Fibroblast of skin of right quadriceps (primary cell): ENCODE measurements at places on chromosomes 5 and 9.

DNA sequence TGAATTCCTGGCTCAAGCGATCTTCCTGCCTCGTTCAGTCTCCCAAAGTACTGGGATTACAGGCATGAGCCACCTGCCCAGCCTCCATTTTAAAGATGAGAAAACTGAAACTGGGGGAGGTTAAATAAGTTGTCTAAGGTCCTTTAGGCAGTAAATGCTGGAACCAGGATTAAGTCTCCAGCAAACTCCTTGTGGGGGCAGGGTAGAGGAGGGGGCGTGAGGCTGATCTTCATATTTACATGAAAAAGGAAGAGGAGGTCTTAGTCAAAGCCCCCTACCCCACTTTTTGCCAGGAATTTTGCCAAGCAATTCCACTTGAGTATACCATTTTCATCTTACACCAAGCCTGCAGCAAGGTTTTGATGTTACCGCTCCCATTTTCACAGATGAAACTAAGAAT lies 76.6 kb upstream of the NR4A3 start:
- no peak for DNase-seq

GRCh38 chr9:616694-617093 lies 224.8 kb upstream of the DMRT1 start:
- DNase-seq, result no peak

DNA sequence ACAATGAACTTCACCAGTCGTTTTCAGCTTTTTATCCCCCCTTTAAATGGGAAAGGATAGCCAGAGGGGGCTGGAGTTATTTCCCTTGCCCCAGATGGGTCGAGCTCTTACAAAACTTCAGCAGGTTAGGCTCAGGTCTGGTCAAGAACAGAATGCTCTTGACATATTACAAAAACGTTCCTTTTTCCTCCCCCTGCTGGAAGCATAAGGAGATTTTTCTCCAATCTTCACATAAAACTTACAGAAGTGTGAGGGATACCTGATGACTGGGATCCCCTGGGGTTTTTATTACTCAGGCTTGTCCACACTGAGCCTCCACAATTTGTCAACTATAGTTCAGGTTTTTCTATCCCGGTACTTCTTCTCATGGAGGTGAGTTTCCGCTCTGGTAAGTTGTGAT lies 60.8 kb downstream of the CSF2 start:
- DNase-seq, result peak; percentile 29

GRCh38 chr5:159438092-159438491 lies 107.8 kb upstream of the IL12B start:
- no peak for DNase-seq

GRCh38 chr5:86797677-86798076 lies 179.9 kb downstream of the COX7C start:
- no peak for DNase-seq

GRCh38 chr5:57613741-57614140 lies 131.1 kb upstream of the ACTBL2 start:
- no peak for DNase-seq

GRCh38 chr9:114139071-114139470 lies 16.3 kb upstream of the COL27A1 start:
- no peak for DNase-seq

DNA sequence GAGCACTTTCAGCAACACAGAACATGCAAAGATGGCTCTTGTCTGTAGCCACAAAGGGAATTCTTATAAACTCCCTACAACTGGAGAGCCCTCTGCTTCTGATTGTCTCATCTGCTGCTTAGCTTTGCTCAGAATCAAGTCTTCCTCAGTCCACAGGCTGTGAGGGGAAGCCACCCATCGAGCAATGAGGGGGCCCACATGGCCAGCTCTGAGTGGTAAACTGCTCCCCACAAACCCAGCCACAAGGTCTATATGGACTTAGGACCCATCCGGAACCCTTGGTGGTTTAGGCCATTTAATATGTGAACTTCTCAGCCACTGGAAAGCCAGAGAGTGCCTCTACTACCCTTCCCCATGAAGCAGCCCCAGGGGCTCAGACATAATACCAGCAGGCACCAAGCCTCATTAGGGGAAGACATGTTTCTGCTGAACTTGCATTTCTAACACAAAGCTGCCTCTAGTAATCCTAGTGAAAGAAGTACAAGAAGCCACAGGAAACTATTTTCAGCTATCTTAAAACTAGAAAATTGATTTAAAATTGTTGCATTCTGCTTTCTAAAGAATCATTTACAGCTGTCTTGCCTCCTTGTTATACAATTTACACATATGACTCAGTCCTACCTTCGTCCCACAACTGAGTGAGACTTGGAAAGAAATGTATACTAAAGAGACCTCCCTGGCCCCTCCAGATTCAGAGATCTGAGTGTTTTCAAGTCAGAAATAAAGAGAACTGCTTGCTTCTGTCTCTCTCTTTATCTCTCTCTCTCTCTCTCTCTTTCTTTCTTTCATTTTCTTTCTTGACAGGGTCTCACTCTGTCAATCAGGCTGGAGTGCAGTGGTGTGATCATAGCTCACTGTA lies 90.2 kb downstream of the ESM1 start:
- no peak for DNase-seq

DNA sequence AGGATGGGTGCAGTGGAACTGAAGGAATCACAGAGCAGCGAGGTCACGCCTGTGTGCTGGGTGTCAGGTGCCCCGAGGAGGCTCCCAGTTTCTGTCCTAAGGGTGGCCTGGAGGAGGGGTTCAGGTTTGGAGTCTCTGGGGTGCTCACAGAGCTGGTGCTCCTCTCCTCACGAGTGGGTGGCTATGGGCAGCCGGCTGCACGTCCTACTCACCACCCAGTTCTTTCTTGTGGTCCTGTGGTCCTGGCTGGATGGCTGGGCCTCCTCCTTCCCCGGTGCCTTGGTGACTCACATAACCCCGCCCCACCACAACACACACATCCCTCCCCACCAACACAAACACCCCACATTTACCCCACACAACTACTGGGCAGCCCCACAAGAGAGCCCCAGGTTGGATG lies 9.9 kb upstream of the PTGS1 start:
- no peak for DNase-seq

DNA sequence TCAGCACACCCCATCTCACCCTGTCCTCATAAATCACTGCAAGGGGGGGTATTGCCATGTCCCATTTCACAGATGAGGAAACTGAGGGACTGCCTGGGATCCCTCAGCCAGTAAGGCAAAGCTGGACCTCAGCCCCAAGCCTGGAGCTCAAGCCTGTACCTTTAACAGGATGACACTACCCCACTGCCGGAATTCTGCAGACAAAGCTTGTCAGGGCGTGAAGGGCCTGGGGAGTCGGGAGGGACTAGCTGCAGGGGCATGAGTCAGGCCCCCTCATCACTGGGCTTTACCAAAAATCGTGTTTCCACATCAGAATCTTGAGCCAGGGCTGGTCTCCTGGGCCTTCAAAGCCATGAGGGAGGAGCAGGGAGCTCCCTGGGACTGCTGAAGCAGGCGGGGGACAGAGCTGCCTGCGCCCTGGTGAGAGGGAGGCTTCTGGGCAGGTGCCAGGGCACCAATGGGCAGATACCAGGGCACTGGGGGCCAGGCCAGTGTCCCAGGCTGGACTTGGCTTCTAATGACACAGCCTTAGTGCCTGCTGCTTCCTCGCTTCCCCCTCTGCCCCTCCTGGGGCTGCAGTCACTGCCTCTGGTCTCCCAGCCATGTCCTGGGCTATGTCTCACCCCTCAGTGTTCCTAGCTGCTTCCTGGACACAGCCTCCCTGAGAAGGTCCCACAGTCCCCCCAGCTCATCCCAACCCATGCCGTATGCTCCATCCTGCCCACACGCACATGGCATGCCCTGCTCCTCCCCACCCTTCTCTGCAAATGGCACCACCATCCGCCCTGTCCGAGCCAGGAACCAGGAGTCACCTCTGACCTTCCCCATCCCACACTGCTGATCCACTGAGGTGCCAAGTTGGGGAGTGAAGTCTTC lies 80.7 kb downstream of the LMX1B start:
- DNase-seq, result no peak

DNA sequence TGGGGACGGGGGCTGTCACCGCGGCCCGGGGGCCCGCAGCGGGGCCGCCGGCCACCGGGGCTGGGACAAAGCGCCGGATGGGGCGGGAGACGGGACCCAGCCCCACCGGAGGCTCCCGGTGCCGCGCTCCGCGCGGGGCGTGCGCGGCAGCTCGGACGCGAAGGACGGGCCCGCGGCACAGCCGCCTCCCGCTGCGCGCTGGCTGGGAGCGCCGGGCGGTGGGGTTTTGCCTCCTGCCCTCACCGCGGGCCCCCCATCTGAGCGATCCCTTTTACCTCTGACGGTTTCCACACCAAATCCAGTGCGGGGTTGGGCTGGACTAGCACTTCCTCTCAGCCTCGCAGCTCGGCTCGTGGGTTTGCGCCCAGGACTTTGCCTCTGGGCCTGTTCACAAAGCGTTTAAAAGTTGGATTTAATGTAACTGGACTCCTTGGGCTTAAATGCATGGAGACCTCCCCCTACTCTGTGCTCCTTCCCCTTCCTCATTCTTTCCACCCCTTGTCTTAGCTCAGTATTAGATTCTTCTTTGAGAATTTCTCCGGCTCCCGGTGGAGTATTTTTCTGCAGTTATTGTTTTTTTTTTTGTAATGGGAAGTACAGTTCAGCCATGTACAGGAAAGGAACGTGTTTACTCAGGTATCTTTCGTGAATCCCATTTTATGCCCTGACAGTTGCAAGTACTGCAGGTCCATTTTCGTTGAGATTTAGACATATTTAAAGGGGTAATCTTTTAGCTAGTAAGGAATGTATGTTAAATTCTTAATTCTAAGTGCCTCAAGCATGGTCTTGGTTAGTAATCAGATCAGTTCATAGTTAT lies 691 bp downstream of the FCHO2 start:
- DNase-seq, result peak; percentile 60

- no peak for DNase-seq
Observed at GRCh38 chr9:4515958-4516375, 25.7 kb downstream of the SLC1A1 start.

GRCh38 chr9:106927916-106928315 lies 65.0 kb downstream of the ZNF462 start:
- DNase-seq, result no peak

DNA sequence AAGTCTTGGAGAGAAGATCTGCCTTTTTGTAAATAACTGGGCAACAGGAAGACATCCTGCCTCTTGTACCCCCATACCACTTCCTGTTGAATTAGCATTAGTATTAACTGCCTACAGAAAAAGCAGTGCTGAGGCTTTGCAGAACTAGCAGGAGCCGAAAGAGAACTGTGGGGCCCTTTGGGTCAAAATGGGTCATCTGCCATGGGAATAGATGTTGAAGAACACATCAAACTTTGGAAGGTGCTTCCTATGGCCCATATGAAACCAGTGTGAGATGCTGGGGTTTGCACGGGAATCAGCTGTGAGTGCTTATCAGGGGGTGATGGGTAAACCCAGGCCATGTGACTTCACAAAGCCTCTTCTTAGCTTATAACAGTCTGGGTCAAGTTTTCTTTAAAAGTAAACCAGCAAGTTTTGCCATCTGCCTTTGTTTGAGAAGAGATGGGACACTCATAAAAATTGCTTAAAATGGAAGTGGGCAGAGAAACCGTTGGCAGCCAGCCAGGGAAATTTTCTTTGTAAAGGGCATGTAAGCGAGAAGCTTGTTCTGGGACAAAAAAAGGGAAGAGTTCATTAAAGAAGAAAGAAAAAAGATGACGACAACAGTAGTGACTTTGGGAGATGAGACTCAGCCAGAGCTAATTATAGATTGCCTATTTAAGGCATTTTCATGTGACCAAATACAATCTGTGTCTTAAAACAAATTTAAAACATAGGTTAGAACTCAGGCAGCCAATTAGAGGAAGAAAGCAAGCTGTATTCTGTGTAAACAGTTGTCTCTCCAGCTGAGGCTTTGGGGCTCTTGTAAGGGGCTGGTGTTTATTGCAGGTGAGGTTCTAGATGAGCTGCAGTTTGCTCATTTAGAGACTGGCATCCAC lies 4.4 kb downstream of the SLC25A25 start:
- peak; percentile 80 for DNase-seq

DNA sequence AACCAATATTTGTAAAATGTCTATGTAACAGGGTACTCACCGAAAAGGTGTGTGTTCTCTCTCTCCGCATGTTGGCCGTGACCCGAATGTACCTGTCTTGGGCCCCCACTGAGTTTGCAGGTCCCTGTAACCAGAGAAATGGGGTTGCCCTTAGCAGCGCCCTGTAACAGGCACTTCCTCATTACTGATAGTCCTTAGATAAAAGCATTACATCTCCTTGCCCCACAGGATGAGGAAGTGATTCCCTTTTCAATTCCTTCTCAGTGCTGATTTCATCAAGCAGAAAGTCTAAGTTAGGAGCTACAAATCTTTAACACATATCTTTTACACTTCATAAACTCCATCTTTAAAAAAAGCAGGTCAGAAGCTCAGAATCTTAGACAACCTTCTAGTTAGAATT lies 15.2 kb upstream of the HMHB1 start:
- no peak for DNase-seq

- peak; percentile 31 for DNase-seq
Observed at GRCh38 chr5:113678924-113679575, 165.6 kb downstream of the YTHDC2 start.

GRCh38 chr9:99023231-99023630 lies 79.5 kb downstream of the COL15A1 start:
- DNase-seq, result no peak

DNA sequence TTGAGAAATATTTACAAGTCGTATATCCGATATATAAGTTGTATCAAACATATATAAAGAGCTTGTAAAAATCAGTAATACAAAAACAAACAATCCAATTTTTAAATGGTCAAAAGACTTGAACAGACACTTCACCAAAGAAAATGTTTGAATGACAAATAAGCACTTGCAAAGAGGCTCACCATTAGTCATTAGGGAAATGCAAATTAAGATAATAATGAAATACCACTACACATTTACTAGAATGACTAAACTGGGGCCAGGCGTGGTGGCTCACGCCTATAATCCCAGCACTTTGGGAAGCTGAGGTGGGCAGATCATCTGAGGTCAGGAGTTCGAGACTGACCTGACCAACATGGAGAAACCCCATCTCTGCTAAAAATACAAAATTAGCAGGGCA lies 134.6 kb upstream of the HAND1 start:
- DNase-seq, result no peak

DNA sequence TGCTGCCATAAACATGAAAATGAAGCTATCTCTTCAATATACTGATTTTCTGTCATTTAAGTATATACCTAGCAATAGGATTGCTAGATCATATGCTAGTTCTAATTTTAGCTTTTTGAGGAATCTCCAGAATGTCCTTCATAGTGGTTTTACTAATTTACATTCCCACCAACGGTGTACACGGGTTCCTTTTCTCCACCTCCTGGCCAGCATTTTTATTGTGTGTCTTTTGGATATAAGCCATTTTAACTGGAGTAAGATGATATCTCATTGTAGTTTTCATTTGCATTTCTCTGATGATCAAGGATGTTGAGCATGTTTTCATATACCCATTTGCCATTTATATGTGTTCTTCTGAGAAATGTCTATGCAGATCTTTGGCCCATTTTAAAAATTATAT lies 446.5 kb downstream of the GABRG2 start:
- DNase-seq, result peak; percentile 6

GRCh38 chr9:137452761-137453642 lies 6.1 kb downstream of the NSMF start:
- no peak for DNase-seq

DNA sequence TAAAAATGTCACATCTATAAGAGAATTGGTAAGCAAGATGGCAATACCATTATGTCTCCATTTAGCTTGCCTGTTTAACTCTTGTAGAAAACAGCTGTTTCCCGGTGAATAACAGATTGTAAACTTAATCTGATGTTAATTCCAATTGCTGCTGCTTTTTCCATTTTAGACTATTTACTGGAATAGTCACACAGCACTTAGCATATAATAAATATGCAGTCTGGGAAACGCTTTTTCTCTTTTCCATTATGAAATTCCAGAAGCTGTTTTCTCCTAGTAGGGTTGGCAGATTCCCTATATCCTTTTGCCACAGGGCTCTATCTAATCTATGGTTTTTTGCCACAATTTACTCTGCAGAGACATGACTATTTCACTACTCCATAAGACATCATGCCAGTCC lies 148.0 kb downstream of the CEMIP2 start:
- no peak for DNase-seq
